DMS153 (cell line): ENCODE measurements at places on chromosomes 5 and 9.

- DNase-seq, result no peak
Measured at GRCh38 chr5:41763081-41763480, 107.1 kb downstream of the OXCT1 start.

- no peak for DNase-seq
Measured at GRCh38 chr9:89052470-89053097, 61.3 kb downstream of the S1PR3 start.

DNA sequence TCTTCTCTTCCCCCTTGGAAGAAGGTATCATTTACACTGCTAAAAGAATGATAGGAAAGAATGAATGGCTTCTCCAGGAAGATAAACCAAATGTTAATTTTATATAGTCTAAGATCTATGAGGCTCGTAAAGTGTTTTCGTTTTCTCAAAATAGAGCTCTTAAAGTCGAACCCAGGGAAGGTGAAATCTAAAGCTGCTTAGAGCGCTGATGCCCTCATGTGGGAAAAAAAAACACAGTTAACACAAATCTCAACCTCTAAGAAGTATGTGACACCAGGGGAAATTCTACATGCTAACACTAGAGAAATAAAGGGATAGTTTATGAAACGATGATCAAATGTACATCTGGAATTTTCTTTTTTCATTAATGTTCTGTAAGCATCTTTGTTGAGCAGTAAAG, 257.9 kb downstream of the RASEF start:
- no peak for DNase-seq

- DNase-seq, result no peak
Measured at GRCh38 chr5:80686757-80687156, 32.0 kb upstream of the DHFR start.

- peak; percentile 43 for DNase-seq
Measured at GRCh38 chr9:116325924-116326323, 172.3 kb downstream of the PAPPA start.

DNA sequence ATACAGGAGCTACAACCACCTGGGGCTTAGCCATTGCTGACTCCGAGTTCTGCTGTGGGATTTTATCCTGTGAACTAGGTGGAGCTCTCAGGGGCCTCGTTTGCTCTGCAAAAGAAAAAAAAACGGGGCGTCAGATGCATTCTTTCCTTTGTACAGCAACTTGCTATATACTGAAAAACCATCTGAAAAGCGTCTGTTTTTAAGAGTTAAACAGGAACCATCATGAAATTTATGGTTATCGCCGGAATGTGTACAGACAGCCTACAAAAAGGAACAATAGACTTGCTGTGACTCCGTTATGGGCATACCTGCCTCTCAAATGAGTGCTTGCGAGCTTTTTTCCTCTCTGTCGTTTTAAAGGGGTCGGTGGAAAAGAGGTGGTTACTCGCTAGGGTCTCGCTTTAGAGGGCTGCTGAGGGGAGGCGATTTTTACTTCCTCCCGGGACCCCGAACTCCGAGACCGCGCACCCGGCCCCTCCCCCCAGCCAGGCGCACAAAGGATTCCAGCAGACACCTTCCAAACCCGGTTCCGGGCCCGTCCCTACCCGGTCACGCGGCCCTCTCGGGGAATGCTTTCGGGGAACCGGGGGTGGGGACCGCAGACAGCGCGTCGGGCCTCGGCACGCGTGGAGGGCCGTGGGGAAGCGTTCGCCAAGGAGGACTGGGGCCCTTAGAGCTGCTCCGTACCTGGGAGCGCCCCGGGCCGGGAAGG, 826 bp downstream of the PAIP1 start:
- peak; percentile 6 for DNase-seq

GRCh38 chr5:168848569-168848968, 269.4 kb upstream of the PANK3 start:
- DNase-seq, result no peak

- DNase-seq, result no peak
Measured at GRCh38 chr9:23423999-23424398, 402.0 kb downstream of the ELAVL2 start.

GRCh38 chr9:93161786-93162562, 22.0 kb upstream of the WNK2 start:
- DNase-seq, result no peak

GRCh38 chr9:2693056-2693455, 24.3 kb upstream of the KCNV2 start:
- no peak for DNase-seq

- DNase-seq, result no peak
Measured at GRCh38 chr5:638501-639252, 26.5 kb downstream of the CEP72 start.

DNA sequence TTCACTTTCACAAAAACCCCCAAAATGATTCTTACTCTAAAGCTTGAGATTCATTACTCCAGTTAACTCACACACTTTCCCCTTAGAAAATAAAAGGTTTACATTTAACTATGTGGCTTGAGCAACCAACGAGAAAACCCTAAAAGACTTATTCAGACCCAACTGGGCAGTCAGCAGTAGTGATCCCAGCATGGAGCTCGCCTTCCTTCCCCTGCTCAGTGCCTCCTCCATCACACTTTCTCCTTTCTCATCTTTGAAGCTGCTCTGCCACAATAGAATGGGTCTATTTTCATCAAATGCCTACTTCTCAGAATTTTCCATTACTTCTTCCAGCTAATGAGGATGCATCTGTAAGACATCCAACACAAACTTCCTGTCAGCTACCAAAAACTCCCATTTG, 29.1 kb downstream of the RORB start:
- no peak for DNase-seq

GRCh38 chr9:78713614-78714405, 416.9 kb downstream of the PSAT1 start:
- no peak for DNase-seq

DNA sequence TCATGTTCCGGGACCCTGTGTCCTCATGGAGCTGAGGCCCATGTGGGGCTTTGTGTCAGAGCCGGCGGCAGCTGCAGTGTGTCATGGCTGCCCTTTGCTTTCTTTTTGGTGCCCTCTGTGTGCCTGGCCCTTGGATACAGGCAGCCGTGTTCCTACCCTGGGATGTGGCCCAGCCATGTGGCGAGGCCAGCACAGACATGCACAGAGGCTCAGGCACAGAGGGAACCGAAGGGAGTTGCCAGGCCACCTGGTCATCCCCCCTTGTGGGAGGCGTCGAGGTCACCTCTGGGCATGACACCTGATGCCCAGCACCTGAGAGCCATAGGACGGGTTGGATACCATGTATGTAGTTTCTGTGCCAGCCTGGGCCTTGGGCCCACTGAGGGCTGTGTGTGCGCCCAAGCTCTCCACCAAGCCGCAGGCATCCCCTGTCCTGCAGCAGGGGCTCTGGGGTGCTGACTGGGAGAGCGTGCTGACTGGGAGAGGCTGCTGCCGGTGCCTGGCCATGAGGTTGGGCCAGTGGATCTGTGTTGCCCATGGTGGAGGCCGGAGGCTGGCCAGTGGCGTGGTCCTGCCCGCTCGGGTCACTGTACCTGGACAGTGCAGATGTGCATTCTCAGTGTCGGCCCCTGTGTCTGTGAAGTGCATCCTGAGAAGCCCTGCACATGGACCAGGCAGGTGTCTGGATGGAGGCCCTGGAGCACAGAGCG, 4.8 kb downstream of the NKD2 start:
- no peak for DNase-seq

DNA sequence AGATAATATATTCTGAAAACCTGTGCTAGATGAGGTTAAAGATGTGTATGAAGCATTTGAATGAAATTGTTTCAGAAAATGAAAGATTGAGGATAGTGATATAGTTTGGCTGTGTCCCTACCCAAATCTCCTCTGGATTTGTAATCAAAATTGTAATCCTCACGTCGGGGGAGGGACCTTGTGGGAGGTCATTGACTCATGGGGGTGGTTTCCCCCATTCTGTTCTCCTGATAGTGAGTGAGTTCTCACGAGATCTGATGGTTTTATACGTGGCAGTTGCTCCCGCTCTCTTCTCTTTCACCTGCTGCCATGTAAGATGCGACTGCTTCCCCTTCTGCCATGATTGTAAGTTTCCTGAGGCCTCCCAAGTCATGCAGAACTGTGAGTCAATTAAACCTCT, 2.0 kb upstream of the TEX48 start:
- DNase-seq, result no peak

- DNase-seq, result no peak
Measured at GRCh38 chr9:84939774-84940173, 270.2 kb downstream of the NTRK2 start.

GRCh38 chr5:125595845-125596244, 827.4 kb upstream of the GRAMD2B start:
- DNase-seq, result no peak

DNA sequence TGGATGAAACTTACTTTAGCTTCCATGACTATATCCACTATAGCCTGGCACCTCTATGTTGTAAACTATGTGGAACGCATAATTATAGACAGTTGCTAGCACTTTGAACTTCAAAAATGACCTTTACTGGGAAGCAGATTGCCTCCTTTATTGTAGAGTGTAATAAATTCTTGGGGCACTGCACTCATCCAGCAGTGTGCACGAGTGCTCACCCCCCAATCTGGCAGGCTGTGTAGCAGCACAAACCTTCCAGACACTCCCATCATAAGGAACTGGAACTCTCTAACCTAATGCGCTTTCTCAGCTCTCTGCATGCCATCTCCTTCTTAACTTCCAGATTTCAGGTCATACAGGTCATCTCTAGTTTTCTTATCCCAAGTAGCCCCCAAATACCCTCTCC, 1.5 kb upstream of the PDE6A start:
- no peak for DNase-seq

DNA sequence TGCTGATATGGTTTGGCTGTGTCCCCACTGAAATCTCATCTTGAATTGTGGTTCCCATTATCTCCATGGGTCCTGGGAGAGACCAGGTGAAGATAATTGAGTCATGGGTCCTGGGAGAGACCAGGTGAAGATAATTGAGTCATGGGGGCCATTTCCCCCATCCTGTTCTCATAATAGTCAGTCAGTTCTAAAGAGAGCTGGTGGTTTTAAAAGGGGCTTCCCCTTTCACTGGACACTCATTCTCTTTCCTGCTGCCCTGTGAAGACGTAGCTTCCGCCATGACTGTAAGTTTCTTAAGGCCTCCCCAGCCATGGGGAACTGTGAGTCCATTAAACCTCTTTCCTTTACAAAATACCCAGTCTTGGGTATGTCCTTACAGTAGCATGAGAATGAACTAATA, 99.6 kb downstream of the TRIM32 start:
- no peak for DNase-seq

- no peak for DNase-seq
Measured at GRCh38 chr9:136170006-136170901, 34.7 kb downstream of the LHX3 start.

- no peak for DNase-seq
Measured at GRCh38 chr5:2861605-2862004, 110.1 kb upstream of the IRX2 start.

DNA sequence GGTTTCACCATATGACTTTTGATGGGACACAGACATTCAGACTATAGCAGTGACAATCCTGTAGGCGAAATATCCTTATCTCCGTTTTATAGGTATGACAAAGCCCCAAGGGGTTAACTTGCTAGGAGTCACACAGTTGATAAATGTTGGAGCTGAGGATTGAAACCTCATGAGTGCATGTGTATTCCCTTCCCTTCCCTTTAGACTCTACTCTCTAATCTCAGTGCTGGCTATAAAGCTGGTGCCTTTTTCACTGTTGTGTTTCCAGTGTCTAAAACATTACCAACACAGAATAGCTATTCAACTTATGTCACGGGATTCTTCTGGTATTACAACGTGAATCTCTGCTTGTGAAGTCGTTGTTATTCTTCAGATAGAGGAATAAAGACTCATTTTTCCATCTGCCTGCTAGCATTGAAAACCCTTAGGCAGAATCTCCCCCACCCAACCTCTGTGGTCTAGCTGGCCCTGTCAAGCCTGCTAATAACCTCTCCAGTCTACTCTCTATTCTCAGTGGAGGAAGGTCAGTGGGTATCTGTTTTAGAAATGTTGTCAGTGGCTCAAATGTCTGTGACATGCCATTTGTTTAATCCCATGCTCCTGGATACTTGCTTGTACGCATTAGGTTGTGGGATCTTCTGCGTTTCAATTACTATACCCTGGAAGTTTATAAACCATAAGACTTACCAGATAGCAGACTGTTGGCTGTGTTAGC, 121.2 kb downstream of the TLE4 start:
- no peak for DNase-seq

- DNase-seq, result no peak
Measured at GRCh38 chr5:57509501-57510260, 27.1 kb upstream of the ACTBL2 start.

GRCh38 chr5:31962871-31963307, 211.2 kb downstream of the GOLPH3 start:
- no peak for DNase-seq

- DNase-seq, result no peak
Measured at GRCh38 chr5:59501316-59501715, 392.2 kb downstream of the PDE4D start.

GRCh38 chr5:27472000-27472763, 433.8 kb upstream of the CDH9 start:
- peak; percentile 86 for DNase-seq

GRCh38 chr9:89436326-89436725, 61.6 kb downstream of the SEMA4D start:
- no peak for DNase-seq

GRCh38 chr5:90613459-90613858, 54.9 kb downstream of the ADGRV1 start:
- no peak for DNase-seq

GRCh38 chr9:131701789-131702337, 38.0 kb downstream of the RAPGEF1 start:
- no peak for DNase-seq

GRCh38 chr5:63953217-63953616, 9.0 kb downstream of the HTR1A start:
- no peak for DNase-seq

DNA sequence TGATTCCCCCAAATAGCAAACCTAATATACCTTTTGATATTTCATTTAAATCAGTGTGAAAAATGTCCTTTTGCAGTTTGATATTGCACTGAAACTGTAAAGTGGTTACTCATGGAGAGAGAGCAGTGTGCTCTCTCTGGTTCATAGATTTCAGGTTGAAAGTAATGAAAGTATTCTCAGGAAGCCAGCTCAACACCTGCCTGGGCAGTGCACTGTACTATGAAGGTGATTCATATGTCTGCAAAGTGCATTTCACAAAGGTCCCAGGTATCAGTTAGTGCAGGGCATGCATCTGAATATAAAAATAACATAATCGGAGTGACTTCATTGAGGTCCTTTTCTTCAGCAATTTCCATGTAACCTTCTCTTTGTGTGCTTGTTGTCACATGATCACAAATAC, 274.3 kb downstream of the CDH18 start:
- DNase-seq, result no peak

DNA sequence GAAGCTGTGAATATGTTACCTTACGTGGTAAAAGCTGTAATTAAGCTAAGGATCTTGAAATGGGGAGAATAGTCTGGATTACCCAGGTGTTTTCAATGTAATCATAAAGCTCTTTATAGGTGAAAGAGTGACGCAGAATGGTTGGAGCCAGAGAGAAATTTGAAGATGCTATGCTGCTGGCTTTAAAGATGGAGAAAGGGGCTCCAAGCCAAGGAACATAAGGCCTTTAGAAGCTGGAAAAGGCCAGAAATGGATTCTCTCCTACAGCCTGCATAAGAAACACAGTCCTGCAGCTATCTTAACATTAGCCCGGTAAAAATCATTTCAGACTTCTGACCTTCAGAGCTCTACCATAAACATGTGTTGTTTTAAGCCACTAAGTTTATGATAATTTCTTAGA, 243.3 kb upstream of the VLDLR start:
- no peak for DNase-seq
